Omental fat pad (tissue), 4 donors: ENCODE measurements at places on chromosomes 16 and 17. TPM values are rescaled to one million over a fixed set of nuclear protein-coding genes. Genes with fewer than 3 reads are reported as not detected.

DNA sequence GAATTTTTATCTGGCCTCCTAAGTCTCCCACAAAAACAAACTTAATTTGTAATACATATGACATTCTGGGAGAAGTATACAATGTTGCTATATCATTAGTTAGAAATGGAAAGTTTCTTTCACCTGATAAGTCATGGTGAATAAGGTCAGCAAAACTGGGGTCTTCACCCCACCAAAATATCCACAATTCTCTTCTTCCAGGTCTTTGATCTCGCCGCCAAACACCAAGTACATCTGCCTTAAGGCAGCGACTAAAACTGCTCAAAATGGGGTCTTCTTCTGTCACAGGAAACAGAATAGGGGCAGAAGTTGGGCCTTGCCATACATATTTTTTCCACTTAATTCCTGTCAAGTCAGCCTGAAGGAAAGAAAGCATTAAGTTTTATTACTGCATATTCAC, 2.1 kb downstream of the MED13 start:
- no peak for DNase-seq

DNA sequence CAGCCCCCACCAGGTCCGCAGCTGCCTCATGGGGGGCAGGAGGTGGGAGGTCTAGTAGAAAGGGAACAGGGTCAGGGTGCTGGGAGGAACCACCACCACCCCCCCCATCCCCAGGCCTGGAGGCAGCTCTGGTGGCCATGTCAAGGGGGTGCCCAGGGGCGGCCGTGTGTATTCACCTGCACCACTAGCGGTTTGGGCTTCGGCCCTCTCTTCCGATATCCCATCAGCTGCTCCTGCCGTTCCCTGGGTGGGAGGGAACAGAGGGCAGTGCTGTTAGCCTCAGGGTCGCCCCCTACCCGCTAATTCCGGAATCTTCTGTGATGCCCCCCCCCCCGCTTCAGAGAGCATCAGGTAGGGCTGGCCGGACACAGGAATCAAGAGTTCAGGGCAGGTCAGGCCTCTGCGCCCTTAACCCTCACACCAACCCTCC, 3.8 kb downstream of the CBX4 start:
- DNase-seq: no peak

The LITAFD gene
- total RNA-seq: not detected

The KRT24 gene
- total RNA-seq: not detected

The C17orf100 gene
- total RNA-seq: 0.60 TPM

DNA sequence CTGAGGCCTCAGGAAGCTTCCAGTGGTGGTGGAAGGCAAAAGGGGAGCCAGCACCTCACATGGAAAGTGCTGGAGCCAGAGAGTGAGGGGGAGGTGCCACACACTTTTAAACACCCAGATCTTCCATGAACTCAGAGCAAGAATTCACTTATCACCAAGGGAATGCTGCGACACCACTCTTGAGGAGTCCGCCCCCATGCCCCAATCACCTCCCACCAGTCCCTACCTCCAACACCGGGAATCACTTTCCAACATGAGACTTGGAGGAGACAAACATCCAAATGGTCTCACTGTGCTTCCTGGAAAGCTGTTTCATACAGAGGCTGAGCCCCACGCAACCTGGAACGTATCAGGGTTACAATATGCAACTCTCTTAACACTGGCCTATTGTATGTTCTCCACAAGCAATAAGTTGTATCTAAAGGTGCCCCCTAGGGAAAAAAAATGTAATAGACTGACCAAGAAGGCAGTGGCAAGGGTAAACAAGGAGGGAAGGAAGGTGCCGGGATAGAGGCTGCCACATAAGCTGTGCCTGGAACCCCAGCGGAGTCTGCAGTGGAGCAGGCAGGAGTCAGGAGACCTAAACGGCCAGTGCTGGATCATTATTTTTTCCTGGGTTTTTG, 106.7 kb upstream of the FOXF1 start:
- no peak for DNase-seq

DNA sequence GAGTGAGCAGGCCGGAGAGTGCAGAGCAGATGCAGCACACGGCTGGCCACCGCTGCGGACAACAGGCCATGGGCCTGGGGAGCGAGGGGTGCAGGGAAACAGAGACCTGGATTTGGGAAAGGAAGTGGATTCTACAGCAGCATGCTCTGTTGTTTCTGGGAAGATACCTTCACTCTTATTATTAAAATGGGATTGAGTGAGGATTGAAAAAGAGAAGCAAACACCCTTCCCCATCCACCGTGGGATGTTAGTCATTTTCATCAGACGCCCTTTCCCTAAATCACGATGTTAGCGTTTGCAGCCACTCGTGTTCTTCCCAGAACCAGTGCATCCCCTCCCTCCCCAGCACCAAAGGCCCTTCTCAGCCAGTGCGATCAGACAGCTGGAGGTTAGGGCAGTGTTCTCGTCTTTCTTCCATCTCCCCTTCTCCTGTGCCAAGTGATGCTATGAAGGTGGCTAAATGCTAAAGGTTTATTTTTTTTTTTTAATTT, 196.5 kb upstream of the CHMP6 start:
- no peak for DNase-seq

DNA sequence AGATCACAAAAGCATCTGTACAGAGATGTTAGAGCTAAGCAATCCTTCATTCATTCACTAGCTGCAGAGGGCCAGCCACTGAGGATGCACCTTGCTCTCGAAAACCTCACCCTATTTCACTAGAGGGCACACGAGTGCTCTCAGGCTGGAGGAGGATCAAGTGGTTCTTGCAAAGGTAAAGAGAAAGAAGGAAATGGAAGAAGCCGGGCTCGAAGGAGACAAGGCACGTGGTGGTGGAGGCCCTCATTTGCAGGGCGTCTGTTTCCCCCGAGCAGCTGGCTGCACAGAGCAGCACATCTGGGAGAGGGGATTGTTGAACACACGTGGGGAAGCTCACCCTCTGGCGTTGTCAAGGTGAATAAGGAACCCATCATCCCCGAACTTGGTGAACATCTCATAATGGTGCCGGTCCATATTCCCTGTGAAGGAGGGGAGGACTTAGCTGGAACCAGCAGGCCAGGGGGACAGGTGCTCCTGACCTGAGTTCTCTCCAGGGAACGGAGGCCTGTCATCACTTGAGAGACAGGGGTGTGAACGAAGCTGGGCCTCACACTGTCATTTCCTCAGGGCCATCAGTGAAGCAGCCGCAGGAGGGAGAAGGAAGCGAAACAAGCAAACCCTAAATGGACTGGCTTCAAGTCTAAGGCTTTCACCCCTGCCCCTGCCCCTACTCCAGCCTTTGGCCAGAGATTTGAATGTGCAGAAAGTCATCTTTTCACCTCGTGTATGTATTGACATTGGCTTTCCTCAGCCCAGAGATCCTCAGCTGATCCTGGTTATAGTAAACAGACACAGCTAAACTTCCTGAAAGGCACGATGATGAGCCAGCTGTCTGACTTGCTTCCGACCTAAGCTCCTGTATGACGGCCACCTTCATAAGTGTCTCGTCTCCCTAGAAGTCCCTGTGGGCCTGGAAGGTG, 27.6 kb downstream of the PRKAR1A start:
- no peak for DNase-seq

DNA sequence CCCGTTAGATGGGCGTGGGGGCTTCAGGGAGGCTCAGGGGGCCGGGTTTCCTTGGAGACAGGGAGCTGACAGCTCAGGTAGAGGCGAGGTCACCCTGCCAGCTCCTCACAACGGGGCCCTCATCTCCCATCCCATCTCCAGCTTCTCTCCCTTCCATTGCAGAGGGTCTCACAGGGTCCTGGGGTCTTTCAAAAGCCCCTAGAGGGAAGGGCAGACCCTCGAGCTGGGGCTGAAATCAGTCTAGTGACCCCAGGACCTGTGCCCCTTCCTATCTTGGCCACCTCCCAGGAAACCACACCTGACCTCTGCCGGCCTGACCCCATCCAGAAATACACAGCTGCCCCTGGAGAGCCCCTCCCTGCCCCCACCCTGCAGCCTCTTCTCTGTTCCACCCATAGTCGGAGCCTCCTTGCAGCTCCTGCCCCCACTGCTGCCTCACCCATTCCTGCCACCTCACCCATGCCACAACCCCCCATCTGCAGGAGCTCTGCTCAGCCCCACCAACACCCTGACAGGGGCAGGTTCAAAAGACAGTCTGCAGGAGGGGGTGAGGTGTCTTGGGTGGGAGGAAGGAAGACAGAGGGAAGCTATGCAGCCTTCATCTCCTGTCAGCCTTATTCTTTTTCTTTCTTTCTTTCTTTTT, 23.4 kb downstream of the PIK3R5 start:
- no peak for DNase-seq

The AP1G1 gene
- 80.0 TPM for total RNA-seq

The CALB2 gene
- total RNA-seq: 98.1 TPM

The TPSD1 gene
- 1.2 TPM for total RNA-seq

DNA sequence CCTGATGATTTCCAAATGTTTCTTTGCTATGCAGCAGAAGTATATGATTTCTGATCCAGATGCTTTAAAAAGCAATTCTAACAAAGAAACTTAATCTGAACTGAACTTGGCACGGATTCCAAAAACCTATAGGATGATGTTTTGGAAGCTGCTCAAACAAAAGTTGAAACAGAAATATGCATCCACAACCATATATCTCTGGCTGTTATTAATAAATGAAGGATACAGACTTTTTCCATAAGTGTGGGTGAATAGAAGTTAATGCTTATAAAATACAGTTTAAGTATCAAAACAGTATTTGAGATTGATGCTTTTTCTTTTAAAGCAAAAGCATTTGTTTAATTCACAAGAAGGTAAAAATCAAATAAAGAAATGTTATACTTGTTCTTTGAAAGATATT, 27.9 kb upstream of the NACA2 start:
- no peak for DNase-seq

The ASGR2 gene
- 0.84 TPM for total RNA-seq

The TBX4 gene
- not detected for total RNA-seq

The RNF222 gene
- not detected for total RNA-seq

The ATP2A1 gene
- 0.37 TPM for total RNA-seq

GRCh38 chr17:42361781-42362186, 26.5 kb downstream of the STAT3 start:
- DNase-seq: no peak

DNA sequence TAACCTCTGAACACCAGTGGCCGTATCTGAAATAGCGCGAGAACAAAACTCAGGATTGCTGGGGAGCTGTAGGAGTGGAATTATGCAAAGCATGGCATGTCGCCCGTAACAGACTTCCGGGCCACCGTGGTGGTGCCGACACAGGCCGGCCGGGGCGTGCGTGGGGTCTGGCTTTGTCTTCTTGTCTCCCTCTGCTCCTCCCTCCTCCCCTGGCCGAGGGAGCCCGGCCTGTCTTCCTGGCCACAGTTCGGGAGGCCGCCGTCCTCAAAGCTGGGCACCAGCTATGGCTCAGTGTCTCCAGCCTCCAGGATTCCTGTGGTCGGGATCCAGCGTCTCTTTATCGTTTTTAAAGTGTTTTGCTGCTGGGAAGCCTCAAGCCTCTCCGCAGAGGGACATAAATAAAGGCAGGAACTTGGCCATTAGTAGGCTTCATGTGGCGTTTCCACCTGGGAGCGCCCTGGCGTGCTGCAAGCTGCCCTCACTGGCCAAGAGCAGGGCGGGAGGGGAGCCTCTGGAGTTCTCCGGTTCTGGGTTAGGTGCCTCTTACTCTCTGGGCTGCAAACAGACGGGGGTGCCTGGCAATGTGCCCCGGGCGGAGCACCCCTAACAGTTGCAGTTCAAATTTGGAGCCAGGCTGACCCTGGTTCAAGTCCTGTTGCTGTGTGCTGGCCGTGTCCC, 22.0 kb upstream of the NPTX1 start:
- no peak for DNase-seq

DNA sequence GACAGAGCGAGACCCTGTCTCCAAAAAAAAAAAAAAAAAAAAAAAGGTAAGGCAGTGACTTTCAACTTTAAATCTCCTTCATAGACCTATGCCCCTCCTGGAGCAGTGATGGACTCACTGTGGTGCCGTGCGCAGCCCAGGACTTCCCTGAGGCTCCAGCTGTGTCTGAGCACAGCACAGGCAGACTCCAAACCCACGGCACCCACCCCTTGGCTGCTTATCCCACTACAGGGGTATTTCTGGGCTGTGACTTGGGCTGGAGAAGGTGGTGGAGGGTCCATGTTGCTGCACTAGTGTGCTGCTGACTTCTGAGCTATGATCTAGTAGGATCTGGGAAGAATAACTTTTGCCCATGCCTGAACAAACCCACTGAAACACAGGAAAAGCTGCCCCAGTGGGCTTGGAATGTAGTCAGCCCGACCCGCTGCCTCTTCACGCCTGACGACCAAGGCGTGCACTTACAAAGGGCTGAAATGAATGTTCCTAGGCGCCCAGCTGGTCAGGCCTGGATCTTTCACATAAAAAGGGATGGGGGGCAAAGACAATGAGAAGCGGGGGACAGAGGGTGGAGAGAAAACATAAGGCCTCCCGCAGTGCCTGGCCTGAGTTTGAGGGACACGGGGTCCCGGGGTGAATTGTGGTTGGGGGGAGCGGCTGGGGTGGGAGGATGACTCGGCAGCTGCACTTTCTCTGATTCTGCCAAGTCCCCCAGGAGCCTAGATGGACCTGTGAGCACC, 83.0 kb downstream of the IRF8 start:
- DNase-seq: no peak

DNA sequence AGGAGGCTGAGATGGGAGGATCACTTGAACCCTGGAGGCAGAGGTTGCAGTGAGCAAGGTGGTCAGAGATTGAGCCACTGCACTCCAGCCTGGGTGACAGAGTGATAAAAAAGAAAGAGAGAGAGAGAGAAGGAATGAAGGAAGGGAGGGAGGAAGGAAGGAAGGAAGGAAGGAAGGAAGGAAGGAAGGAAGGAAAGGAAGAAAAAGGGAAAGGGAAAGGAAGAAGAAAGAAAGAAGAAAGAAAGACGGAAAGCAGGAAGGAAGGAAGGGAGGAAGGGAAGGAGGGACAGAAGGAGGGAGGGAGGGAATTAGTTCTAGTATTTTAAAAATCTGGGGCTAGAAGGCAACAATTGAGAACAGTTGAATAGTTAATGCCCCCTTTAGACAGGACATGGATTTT, 161.5 kb upstream of the CACNG3 start:
- DNase-seq: no peak

GRCh38 chr16:12998361-12999085, 97.1 kb downstream of the SHISA9 start:
- DNase-seq: no peak

DNA sequence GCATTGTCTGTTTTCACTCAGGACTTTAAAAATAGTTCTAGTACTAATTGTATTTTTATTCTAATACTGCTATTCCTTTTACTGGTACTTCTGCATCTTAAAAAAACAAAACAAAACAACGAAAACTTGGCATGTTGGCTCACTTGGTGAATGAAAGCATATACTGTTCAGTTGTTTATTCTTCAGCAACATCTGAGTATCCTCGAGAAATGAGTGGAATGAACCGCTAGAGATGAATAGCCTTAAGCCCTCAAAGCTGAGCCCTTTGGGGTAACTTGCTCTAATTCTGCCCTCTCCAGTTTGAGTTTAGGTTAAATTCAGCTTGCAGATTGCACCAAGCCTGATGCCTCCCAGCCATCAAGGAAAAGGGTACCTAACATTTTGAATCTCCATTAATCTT, 126.5 kb downstream of the WWOX start:
- no peak for DNase-seq
